ENCODE measurements at places on chromosomes 1 and 21.

DNA sequence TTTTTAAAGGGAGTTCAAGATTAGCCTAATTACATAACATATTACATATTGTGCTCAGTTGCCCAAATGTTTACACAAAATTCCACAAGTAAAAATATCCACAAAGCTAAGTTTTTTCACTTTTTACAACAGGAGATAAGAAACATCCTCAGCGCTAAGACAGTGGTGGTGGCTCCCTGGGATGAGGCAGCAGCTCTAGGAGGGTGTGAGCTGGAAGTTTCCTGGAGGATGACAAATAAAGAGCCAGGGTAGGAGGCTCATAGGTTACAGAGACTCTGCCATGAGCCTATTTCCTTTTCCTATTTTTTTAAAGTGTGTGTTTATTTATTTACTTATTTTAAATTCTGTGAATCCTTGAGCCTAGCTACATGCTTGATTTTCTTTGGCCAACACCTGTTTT is 91.7 kb downstream of the COL24A1 start:
- DNase-seq, result no peak

GRCh38 chr1:29585201-29585600 is 348.9 kb downstream of the PTPRU start:
- DNase-seq, result no peak

- DNase-seq, result no peak
These were observed 15.7 kb downstream of the HSD11B1 start for GRCh38 chr1:209720326-209720725.

DNA sequence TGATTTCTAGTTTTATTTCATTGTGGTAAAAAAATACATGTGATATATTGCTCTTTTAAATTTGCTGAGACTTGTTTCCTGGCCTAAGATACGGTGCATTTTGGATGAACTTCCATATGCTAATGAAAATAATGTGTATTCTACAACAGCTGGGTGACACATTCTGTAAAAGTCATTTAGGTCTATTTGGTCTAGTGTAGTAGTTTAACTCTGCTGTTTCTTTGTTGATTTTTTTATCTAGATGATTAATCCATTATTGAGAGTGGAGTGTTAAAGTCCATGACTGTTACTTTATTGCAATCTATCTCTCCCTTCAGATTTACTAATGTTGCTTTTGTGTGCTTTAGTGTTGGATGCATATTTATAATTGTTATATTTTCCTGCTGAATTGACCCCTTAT is 161.4 kb downstream of the VAV3 start:
- DNase-seq, result no peak

DNA sequence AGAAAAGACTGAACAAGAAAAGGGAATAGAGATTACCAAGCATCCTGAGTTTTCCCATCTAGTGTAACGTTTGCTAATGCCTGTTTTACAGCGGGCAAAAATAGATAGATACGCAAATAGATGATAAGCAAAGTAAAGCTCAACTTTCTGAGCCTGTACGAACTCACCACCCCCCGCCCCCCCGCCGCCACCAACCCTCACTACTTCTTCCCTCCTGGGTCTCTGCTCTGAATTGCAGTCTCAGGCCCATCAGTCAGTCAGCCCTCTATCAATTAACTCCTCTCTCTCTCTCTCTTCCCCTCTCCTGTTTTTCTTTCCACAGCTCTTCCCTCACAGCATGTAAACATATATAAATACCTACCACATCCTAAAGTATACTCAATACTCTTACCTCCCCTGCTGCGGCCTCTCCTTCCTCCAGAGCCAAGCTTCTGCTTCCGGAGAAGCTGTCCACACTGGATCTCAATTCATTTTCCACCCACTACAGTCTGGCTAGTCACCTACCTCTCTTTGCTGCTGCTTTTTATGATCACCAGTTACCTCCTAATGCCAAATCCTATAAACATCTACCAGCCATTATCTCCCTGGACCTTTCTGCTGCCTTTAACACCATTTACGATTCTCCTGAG is 64.6 kb downstream of the CAPN2 start:
- DNase-seq, result no peak

DNA sequence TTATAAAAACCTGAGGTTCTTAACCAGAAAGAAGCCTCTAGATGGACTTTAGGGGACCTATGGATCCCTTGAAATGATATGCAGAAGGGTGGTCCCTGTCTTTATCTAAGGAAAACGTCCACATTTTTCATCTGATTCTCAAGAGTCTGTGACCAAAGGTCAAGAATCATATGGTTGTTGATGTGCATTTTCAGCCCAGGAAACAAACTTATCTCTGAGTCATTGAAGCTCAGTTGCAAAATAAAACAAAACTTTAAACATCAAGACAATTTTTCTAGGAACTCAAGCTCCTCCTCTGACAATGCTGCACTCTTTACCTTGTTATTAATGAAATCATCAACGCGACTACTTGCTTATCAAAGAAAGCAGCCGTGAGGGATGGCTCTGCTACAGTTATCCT is 83.3 kb downstream of the TIAM1 start:
- DNase-seq, result no peak

GRCh38 chr1:118485757-118486156 is 300.7 kb upstream of the SPAG17 start:
- DNase-seq, result no peak

All from GM12891 (cell line).